Activated CD4-positive, alpha-beta T cell treated with anti-CD3 and anti-CD28 coated beads, Interleukin-2, amount 10 ng/mL, durations not matched to agents 7 days and 5 days (primary cell): ENCODE measurements at places on chromosomes 5 and 9. TPM values are rescaled to one million over a fixed set of nuclear protein-coding genes. Genes with fewer than 3 reads are reported as not detected.

IGFBPL1 gene
- total RNA-seq = not detected

GABBR2 gene
- not detected for total RNA-seq

ADAMTS6 gene
- 2.9 TPM for total RNA-seq

ALDOB gene
- total RNA-seq = not detected

TMEFF1 gene
- total RNA-seq = not detected

ZDHHC11B gene
- 0.87 TPM for total RNA-seq

DEPDC1B gene
- 51.1 TPM for total RNA-seq

TJP2 gene
- 21.4 TPM for total RNA-seq

PCDHGA3 gene
- total RNA-seq = not detected

MEIKIN gene
- total RNA-seq = not detected

LCN1 gene
- not detected for total RNA-seq

CDK9 gene
- total RNA-seq = 99.4 TPM

DRD1 gene
- total RNA-seq = not detected

SARDH gene
- total RNA-seq = 1.9 TPM

GABRA6 gene
- not detected for total RNA-seq

FSD1L gene
- total RNA-seq = 8.1 TPM

ADAMTSL2 gene
- not detected for total RNA-seq

KIF3A gene
- 7.5 TPM for total RNA-seq

SEMA5A gene
- 0.12 TPM for total RNA-seq

ADAMTS2 gene
- total RNA-seq = not detected

CYSRT1 gene
- 0.35 TPM for total RNA-seq

EPB41L4B gene
- not detected for total RNA-seq

SLC23A1 gene
- total RNA-seq = 0.77 TPM

CFAP157 gene
- total RNA-seq = not detected

GFI1B gene
- total RNA-seq = not detected

GADD45G gene
- total RNA-seq = 5.2 TPM

ASS1 gene
- 3.3 TPM for total RNA-seq

PLAC8L1 gene
- total RNA-seq = 0.48 TPM

LRSAM1 gene
- total RNA-seq = 13.3 TPM

NUP155 gene
- 59.1 TPM for total RNA-seq

RASGRF2 gene
- total RNA-seq = 7.5 TPM

UBAP2 gene
- 49.8 TPM for total RNA-seq

PLPPR1 gene
- total RNA-seq = not detected

CXCL14 gene
- total RNA-seq = not detected

ZMAT2 gene
- total RNA-seq = 61.3 TPM

LPAR1 gene
- not detected for total RNA-seq

PCDHB4 gene
- total RNA-seq = not detected

HMHB1 gene
- not detected for total RNA-seq

UGT3A1 gene
- total RNA-seq = not detected

PCDHB2 gene
- total RNA-seq = not detected

FOXD4L6 gene
- total RNA-seq = not detected

C1QTNF2 gene
- total RNA-seq = not detected

AQP3 gene
- total RNA-seq = 194 TPM

SPACA9 gene
- 3.5 TPM for total RNA-seq

CDX1 gene
- not detected for total RNA-seq

SELENOP gene
- not detected for total RNA-seq

BAAT gene
- 0.07 TPM for total RNA-seq

SPINK6 gene
- not detected for total RNA-seq

TMCO6 gene
- 38.8 TPM for total RNA-seq

NUP188 gene
- 87.7 TPM for total RNA-seq

MARCHF3 gene
- 1.1 TPM for total RNA-seq

RAD50 gene
- 38.5 TPM for total RNA-seq

LAMC3 gene
- 0.27 TPM for total RNA-seq

INSYN2B gene
- not detected for total RNA-seq

LECT2 gene
- total RNA-seq = not detected

F2RL2 gene
- total RNA-seq = not detected

ADGRV1 gene
- total RNA-seq = not detected

GBGT1 gene
- 2.7 TPM for total RNA-seq
